ENCODE measurements at places on chromosomes 6 and 20.
A peak's percentile ranks its signal among the peaks of the same experiment; 100 is the strongest.

- DNase-seq = no peak
Measured at GRCh38 chr20:38825901-38826625, 20.6 kb downstream of the PPP1R16B start.

DNA sequence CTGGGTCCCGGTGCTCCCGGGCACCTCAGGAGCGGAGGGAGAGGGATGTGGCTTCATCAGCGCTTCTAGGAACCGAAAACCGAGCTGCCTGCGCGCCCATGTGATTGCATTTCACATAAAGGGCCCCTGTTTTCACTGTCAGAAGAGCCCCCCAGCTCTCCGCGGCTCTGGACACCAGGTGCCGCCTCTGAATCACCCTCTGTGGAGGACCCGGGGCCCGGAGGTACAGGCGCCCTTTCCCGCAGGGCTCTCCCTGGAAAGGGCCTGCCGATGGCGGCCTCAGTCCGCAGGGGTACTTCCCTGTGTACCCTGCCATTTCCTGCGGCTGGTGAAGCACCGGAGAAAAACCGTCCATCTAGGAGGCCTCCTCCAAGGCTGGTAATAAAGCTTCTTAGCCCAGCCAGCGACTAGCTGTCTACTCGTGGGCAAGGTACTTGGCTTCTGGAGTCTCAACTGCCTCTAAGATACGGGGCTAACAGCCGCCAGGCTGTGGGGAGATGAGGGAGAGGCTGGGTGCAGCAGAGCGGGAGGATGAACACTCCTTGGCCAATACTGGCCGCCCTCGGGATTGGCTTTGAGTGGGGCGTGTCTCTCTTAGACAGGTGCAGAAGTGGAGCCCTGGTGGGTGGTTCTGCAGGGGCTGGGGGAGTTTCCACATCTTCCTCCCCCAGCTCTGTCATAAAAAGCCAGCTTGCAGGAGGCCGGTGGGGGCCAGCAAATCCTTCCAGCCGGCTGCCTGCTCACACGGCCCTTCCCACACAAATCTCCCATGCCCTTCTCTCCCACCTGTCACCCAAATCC is 1.6 kb downstream of the PPP1R16B start:
- DNase-seq = no peak

DNA sequence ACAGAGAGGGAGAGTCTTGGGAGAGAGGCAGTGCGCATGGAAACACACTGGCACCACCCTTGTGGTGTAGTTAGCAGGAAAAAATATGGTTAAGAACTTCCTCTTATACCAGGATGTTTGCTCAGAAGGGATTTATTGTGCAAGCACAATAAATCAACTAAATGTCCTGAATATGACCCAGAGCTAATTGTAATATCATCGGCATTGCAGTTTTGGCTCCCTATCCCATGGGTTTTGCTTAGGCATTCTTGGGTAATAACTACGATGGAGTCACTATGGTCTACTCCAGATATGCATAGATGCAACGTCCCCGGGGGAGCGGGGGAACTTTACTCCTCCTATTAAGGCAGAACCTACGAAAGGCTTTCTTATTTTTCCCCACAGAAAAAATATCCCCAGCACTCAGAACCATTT is 751.6 kb downstream of the EYS start:
- no peak for DNase-seq

GRCh38 chr20:23622839-23623343 is 14.9 kb downstream of the CST3 start:
- DNase-seq = peak; percentile 81

DNA sequence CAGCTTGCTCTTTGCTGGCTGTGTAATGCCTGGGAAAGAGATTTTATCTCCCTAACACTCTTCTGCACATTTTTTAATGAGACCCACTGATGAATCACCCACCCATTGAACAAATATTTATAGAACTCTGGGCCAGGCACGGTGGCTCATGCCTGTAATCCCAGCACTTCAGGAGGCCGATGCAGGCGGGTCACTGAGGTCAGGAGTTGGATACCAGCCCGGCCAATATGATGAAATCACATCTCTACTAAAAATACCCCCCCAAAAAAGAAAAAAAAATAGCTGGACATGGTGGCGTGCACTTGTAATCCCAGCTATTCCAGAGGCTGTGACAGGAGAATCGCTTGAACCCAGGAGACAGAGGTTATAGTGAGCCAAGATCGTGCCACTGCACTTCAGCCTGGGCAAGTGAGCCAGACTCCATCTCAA is 82.1 kb upstream of the SIRPA start:
- DNase-seq = peak; percentile 82

- DNase-seq = peak; percentile 99
Measured at GRCh38 chr20:48945840-48946514, 24.5 kb downstream of the ARFGEF2 start.

DNA sequence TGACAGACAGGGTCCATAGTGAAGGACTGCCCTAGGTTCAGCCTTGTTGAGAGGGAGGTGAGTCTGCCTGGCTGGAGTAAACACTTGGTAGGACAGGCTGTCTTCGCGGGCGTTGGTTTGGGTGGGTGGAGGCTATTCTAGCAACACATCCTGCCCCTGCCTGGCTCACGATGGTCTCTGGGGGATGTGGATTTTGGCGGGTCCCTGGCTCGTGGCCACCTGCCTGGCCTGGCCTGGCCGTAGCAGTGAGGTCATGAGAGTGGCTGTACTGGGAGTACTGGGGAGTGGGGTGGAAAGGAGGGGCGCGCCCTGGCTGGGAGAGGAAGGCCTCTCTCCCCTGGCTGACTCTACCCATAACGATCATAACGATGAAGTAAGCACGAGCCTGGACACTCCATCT is 30.2 kb upstream of the MRPS18A start:
- DNase-seq = no peak

- peak; percentile 59 for DNase-seq
Measured at GRCh38 chr6:166515072-166515810, 71.2 kb downstream of the RAMACL start.

DNA sequence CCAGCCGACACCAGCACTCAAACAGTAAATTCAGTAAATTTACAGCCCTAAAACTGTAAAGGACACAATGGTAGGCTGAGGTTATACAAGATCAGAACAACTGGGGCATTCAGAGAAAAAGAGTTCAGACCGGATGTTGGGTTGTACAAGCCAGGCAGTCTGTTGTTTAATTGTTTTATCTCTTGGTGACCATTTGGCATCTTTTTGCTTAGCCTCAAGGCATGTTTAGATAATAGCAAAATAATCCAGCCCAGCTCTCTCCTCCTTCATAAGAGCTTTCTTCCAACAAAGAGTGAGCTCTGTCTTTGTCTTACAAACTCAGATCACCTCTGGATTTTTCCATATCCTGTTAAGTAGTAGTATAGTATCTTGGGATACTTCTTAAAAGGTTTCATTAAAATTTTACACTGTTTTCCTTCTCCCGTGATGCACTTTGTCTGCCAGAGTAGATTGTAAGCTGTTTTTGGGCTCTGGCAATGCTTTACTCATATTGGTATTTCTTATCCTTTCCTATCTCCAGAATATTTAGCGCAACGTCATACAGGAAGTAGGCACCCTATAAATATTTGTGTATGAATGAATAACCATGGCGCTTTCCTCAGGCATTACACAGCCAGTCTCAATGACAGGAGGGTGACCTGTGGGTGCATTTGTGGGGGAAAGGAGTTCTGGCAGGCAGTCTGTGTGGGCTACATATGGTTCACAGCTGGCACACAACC is 35.6 kb upstream of the TRAM2 start:
- DNase-seq = no peak

DNA sequence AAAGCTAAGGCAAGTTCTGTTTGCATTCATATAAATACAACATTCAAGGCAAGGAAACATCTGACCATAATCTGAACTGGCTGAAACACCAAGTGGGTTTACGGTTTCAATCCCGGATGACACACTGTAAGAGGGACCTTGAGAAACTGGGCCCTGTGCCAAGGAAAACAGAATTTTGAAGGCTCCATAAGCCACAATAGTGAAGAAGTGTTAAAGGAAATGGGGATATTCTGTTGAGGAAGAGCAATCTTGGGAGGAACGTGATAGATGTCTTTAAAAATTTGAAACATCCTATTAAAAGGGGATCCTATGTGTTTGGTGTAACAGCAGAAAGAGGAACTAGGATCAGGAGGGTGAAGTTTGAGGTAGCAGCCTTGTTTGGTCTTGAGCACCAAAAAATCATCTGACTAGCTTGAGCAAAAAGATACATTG is 82.4 kb upstream of the TAB2 start:
- DNase-seq = no peak

DNA sequence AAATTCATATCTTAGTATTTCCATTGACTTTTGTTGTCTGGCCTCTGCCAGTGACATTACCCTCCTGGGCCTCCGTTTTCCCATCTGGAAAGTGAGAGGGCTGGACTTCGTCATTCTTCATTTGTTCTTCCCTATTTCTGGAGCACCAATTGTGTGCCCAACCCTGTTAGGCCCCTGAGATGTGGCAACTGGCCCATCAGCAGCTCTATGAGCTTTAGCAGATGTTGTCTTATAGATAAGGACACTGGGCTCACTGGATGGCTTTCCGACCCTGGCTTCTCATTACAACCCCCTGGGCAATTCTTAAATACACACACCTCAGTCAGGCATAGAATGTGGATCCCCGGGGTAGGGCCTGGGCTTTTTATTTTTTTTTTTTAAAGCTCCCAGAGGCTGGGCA is 14.7 kb downstream of the PABPC1L start:
- DNase-seq = no peak

- no peak for DNase-seq
Measured at GRCh38 chr20:53384392-53384791, 209.2 kb downstream of the ZNF217 start.

- DNase-seq = no peak
Measured at GRCh38 chr20:62374331-62375152, 7.4 kb upstream of the LAMA5 start.

- DNase-seq = no peak
Measured at GRCh38 chr6:2958331-2958711, 13.0 kb downstream of the SERPINB6 start.

DNA sequence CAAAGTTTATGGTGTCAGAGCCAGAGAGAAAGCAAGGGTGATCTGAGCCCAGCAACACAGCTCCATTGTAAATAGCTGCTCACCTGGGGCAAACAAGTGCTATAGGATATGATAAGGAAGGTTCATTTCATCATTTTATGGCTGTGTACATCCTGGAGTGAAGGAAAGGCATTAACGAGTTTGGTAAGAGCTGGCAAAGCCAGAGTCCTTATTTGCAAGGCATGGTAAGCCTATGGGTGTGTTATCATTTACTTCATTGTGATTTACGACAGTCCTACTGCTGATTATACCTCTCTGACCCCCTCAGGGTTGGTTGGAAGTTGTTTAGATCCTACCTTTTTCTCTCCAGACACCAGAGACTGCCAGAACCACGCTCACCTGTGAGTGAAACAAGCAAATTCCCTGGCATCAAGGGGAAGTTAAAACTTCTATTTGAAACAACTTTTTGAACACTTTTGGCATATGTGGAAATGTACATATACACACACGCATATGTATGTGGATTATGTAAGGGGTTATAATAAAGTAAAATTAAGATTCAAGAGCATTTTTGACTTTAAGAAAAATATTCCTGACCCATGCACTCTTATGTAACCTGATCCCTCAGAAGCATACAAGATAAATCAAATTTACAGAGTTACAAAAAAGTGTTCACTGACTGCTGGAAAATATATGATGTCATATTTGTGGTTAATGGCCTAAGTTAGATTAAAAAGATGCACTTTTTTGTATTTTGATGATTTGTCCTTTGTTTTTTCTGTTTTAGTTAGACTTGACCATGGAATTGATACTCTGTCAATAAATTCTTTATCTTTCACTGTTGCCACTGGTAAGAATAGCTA is 40.4 kb upstream of the EDN1 start:
- no peak for DNase-seq

GRCh38 chr6:136562211-136562610 is 12.0 kb upstream of the MAP7 start:
- no peak for DNase-seq

DNA sequence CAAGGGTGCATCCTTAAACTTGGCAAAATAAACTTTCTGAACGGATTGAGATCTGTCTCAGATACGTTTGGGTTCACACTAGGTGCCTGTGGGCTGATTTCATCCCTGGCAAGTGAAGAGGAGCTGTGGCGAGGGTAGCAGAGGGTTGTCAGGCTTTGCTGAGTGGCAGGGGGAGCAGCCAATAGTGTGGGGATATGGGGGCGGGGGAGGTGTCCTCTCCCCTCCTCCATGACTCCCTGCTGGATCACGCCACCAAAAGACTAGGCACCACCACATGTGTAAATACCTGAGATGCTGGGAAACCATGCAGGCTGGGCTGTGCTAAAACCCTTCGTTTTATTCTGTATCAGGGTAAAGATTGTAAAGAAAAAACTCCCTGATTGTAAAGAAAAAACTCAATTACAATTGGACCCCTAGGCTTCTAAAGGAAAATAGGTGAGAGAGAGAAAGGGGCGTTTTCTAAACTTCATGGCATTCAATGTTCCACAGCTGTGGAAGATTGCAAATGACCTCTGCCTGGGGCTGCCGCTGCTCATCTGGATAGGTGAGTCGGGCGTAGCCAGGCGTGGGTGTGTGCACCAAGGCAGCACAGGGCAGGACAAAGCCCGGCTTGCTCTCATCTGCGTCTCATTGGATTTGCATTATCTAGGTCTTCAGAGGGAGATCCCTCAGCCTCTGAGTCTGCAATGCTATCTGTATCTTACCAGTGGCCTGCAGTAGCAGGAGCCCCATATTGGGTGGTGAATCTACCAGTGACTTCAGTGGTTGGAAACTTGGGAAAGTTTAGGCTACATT is 26.9 kb upstream of the ADTRP start:
- no peak for DNase-seq

GRCh38 chr6:92826633-92827032 is 592.7 kb downstream of the EPHA7 start:
- DNase-seq = no peak

- no peak for DNase-seq
Measured at GRCh38 chr20:49344140-49344539, 66.3 kb upstream of the ZNFX1 start.

DNA sequence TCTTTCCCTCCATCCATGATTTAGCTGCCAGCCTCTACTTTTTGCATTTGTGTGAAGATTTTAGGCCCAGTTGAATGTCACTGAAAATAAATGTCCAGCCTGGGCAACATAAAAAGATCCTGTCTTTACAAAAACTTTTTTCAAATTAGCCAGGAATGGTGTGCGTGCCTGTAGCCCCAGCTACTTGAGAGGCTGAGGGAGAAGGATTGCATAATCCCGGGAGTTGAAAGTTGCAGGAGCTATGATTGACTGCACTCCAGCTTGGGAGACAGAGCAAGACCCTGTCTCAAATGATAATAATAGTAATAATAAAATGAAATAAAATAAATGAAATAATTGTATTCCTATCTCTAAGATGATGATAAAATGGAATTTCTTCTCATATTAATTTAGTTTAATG is 5.0 kb upstream of the GFOD1 start:
- DNase-seq = no peak

- peak; percentile 13 for DNase-seq
Measured at GRCh38 chr6:31070711-31071197, 41.6 kb downstream of the C6orf15 start.

DNA sequence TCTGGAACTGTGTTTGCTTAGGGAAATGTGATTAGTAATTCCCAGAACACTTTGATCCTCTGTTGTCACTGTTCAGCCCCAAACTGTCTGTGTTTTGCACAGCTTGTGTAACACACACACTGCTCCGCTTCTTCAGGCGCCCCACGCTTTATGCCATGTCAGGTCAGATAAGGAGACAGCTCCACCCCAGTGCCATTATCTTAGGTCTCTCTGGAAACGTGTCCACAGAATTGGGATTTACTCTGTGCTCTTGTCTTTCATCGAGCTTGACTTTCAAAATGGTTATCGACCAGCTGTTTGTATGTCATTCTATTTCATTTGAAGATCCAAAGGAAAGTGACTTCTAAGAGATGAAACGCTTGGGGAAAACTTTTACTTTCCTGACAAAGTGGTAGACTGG is 106.4 kb upstream of the SSTR4 start:
- no peak for DNase-seq
